Osteocyte (in vitro differentiated cells): ENCODE measurements at places on chromosomes 3 and 15.

DNA sequence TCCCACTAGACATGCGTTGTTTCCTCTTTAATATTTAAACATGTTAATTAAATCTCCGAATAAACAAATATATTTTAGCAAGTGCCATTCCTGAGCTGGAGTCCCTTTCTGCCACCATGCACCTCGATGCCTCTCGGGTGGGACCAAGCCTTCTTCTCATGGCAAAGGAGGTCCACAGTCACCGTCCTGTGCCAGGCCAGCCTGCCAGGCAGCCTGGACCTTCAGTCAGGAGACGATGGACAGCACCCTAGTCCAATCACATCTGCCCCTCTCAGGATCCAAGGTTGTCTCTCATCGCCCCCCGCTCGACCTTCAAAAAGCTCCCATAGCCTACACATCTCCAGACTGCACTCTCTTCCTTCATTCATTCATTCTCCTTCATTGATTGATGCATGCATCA, 22.6 kb downstream of the NTRK3 start:
- DNase-seq, result no peak

- DNase-seq, result no peak
These were observed 238.1 kb upstream of the SETMAR start for GRCh38 chr3:4065085-4065484.

GRCh38 chr3:23712656-23713559, 92.8 kb upstream of the UBE2E1 start:
- no peak for DNase-seq

DNA sequence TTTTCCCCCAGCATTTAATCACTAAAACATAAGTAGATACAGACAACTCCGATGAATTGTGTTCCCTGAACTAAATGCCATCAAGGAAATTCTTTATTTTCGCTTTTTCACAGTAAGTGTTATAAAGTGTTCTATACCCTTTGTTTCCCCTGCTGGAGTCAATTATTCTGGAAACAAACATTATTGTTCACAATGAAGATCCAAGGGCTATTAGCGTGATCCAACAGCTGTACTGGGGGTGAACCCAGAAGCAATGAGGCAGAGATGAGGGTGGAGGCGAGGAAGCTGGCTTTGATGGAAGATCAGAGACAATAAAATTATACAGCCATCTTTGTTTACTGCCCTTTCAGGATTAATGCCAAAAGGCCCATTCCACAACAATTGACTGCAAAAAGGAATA, 250.3 kb upstream of the IGF1R start:
- DNase-seq, result no peak

GRCh38 chr15:55241891-55242290, 45.1 kb upstream of the RSL24D1 start:
- no peak for DNase-seq
